ENCODE measurements at places on chromosomes 5 and 9. TPM values are rescaled to one million over a fixed set of nuclear protein-coding genes. Genes with fewer than 3 reads are reported as not detected.
A peak's percentile ranks its signal among the peaks of the same experiment; 100 is the strongest.

DNA sequence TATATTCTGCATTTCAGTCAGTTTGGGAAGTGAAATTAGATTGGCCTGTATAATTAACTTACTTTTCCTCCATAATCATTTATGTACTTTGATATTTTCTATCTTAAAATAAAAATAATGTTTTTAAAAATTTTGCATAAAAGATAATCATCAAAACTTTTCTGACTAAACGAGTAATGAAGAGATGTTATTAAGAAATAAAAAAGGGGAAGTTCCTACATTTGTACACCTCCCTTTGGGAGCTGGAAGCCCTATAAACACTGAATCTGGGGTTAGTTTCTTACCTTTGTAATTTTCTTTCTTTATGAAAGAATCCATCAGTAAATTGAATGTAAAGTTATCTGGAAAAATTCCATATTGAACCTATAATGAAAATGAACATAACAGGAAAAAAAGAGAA is 86.2 kb downstream of the MRPS27 start:
- DNase-seq, result no peak

The SMIM3 gene
- total RNA-seq, result 61.8 TPM

GRCh38 chr9:133775291-133775690 is 37.1 kb upstream of the SARDH start:
- DNase-seq, result no peak

The LIFR gene
- 38.6 TPM for total RNA-seq

DNA sequence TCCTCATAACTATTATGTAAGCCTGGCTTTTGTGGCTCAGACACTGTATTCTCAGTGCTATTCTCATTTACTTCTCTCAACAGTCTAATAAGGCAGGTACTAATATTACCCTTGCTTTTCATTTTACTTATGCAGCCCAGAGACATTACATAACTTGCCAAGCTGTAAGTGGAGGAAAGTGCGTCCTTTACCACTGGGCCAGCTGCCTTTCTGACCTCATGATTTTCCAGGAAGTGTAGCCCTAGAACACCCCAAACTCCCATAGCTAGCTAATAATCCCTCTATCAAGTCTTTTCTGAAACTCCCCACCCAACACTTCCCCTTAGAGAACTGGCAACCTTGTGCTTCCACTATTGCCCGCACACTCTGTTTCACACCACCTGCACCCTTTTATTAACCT is 192.9 kb upstream of the HMHB1 start:
- no peak for DNase-seq

The CDHR2 gene
- not detected for total RNA-seq

The PCDHB7 gene
- 0.63 TPM for total RNA-seq

The HRH2 gene
- under 0.01 TPM for total RNA-seq

GRCh38 chr9:124570942-124571666 is 63.9 kb upstream of the NR5A1 start:
- no peak for DNase-seq

The MROH2B gene
- not detected for total RNA-seq

GRCh38 chr5:143506836-143507552 is 103.5 kb upstream of the NR3C1 start:
- peak; percentile 97 for DNase-seq

GRCh38 chr9:129351058-129351641 is 173.1 kb upstream of the IER5L start:
- DNase-seq, result no peak

DNA sequence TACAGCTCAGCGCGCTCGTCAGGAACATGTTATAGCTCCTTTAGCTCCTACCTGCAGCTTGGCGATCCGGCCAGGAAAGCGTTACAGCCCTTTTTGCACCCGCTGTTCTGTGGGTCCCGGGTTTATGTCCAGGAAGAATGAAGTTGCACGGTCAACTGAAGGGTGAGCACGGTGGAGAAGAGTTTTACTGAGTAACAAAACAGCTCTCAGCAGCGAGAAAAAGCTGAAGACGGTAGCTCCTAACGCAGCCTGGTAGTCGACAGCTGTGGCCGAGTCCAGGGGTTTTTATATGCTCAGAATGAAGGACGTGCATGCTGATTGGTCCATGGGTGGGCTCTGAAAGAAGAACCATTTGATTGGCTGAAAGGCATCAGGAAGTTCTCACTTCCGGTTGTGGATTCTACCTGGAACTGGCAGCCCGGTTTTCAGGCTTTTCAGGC is 1830.1 kb upstream of the NUDT12 start:
- DNase-seq, result no peak

GRCh38 chr5:28896949-28897348 is 1858.6 kb upstream of the CDH9 start:
- DNase-seq, result no peak

The TLX3 gene
- total RNA-seq, result not detected

GRCh38 chr9:84146893-84147710 is 166.5 kb downstream of the RMI1 start:
- no peak for DNase-seq

The SARDH gene
- 0.18 TPM for total RNA-seq

DNA sequence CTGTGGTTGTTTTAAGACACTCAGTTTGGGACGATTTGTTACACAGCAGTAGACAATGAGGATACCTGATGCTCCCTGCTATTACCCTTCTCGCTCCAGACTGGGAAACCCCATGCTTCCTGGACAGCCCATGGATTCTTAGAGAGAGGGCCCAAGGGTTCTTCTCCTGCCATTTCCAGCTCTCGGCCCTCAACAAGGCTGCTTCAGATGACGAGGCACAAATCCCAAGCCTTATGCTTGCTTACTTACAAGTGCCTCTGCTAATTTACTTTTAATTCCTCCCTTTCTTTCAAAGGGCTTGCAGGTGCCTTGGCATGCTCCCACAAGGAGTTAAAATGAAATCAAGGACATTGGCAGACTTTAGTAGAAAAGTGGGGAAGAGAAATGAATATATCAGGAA is 79.4 kb downstream of the GADD45G start:
- DNase-seq, result no peak

The SLC31A1 gene
- 32.9 TPM for total RNA-seq

GRCh38 chr5:74587890-74588289 is 52.6 kb downstream of the ENC1 start:
- no peak for DNase-seq

The BAAT gene
- total RNA-seq, result not detected

GRCh38 chr5:125017796-125018195 is 271.4 kb upstream of the ZNF608 start:
- no peak for DNase-seq

DNA sequence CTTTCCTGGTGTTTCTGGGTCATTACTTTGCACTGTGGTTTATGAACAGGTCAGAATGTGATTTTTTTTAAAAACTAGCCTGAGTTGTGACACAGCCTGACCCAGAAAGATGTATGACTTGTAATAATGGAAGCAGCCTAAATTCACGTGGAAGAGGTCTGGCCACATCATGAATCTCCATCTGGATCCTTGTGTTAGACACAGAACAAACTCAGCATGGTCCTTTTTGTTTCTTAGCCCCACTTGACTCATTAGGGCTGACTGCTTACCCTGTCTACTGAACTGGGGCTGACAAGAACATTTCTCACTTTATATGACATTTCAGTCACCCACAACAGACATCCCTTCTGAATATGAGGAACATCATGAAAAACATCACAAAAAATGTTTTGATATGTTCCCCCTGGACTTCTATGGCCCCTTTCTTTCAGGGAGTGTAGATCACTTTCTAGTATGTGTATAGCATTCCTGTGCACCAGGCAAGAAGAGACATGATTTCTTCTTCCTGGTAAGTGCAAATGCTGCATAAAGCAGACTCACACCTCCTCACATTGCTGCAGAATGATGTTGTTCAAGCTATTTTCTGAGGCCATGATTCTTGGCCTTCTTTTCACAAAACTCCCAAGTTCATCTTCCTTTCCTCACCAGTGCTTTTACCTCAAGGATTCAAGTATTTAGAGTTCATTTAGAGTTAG is 52.3 kb downstream of the ZNF622 start:
- DNase-seq, result no peak

GRCh38 chr9:36163049-36163785 is 6.0 kb upstream of the CCIN start:
- DNase-seq, result peak; percentile 80

The LSM11 gene
- total RNA-seq, result 5.2 TPM

The PCDHB6 gene
- not detected for total RNA-seq

DNA sequence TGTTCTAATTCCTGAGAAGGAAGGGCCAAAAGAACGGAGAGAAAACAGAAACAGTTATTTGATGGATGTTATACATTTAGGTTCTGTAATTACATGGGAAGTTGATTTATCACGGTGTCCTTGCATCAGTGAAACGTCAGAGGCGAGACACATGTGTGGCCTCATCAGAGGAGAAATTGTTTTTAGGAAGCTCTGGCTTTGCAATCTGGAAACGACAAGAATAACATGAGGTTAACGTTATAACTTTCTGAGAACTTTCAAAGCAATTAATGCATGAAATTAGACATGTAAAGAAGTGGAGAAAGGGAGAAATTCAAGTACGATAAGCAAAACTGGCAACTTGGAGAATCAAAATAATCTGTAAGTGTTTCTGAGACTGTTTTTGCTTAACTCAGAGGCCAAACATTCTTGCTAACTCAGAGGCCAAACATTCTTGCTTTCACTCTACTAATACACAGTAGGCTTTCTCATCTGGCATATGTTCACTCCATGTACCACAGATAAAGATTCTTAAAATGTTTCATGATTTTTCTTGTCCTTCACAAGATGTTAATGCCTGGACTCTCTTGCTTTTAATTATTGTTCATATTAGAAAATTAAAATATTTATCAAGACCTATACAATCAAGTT is 933.0 kb downstream of the TLE4 start:
- DNase-seq, result no peak

The DPP7 gene
- 72.3 TPM for total RNA-seq

GRCh38 chr9:94169968-94170367 is 85.7 kb downstream of the PTPDC1 start:
- peak; percentile 46 for DNase-seq

- no peak for DNase-seq
These were observed 174.6 kb downstream of the FAM174A start for GRCh38 chr5:100709771-100710170.

The TRPM6 gene
- under 0.01 TPM for total RNA-seq

The UBQLN1 gene
- 33.2 TPM for total RNA-seq

DNA sequence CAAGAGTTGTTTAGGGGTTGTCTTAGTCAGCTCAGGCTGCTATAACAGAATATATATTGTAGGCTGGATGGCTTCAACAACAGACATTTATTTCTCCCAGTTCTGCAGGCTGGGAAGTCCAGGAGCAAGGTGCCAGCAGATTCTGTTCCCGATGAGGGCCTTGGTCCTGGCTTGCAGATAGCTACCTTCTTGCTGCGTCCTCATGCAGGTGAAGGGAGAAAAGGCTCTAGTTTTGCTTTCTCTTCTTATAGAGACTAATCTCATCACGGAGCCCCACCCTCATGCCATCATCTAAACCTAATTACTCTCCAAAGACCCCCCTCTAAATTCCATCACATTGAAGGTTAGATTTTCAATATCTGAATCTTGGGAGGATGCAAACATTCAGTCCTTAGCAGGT is 246.0 kb upstream of the ANKRD55 start:
- DNase-seq, result no peak

The C5orf58 gene
- not detected for total RNA-seq

DNA sequence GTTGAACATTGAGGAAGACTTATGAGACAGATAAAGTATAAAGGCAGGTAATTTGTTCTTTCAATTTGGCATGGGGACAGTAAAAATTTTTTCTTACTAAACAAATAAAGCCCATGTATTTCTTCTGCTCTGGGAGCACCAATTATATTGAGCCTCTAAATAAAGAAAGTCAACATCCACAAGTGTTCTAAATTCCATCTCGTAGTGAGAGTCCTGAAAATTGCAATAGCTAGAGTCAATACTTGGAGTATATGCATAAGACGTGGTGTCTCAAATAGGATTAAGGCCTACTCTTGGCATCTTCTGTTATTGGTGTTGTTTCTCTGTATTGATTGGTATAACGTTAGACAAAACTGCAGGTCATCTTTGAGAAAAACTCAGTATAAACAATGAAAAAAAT is 120.5 kb upstream of the CDKN2B start:
- no peak for DNase-seq

The PCDHA12 gene
- total RNA-seq, result 0.09 TPM

The C9orf50 gene
- total RNA-seq, result not detected

The PCDHB10 gene
- total RNA-seq, result 0.41 TPM

- no peak for DNase-seq
These were observed 217.1 kb downstream of the PIK3R1 start for GRCh38 chr5:68432682-68433081.

DNA sequence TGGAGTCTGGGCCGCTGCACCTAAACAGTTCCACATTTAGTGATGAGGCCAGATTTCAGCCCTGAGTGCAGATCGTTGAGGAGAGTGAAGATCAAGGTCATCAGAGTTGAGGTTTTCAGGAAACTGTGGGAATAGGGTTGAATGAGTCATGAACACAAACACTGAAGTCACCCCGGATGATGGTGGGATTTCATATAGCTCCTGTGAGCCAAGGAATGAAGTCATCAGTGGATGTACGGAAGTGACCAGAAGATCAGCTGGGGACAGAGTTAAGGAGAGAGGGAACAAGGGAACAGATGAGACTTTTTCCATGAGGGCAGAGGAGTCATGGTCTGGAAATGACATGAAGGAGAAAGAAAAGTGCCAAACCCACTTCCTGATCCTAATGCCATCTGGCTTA is 36.5 kb downstream of the PALM2AKAP2 start:
- DNase-seq, result peak; percentile 94

DNA sequence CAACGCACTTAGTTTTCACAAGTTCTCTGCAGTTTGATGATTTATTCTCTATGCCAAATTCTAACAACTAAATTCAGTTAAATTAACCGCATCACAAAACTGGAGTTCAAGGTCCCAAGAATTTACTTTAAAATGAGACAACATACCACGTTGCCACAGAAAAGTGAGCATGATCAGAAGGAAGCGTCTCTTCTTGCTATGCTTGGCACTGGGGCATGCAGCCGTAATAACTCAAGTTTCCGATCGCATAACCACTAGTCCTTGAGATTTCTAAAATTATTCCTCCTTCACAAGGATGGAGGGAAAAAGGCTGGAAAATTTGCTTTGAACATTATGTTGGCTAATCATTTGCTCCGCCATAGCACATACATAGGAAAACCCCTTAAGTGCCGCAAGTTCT is 13.9 kb downstream of the NFIB start:
- DNase-seq, result no peak

DNA sequence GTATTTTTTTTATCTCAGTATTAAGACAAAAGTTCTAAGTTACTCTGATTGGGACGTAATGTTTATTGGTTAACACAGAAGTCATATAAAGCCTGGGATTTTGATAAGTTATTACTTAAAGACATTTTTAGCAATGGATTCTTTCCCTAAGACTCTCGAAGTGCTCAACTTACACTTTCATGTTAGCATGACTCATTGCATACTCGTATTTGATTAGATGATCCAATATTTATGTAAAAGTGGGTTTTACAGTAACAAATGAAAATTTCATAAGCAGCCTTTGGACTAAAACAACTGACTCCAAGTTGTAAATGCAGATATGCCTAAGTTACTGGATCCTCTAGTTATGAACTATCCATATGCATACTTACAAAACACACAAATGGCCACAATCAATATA is 567.7 kb upstream of the NUDT12 start:
- DNase-seq, result no peak

GRCh38 chr9:111831371-111832108 is 36.8 kb upstream of the SHOC1 start:
- no peak for DNase-seq

GRCh38 chr9:18861609-18862544 is 171.1 kb downstream of the SAXO1 start:
- DNase-seq, result peak; percentile 88

The PCDHGA4 gene
- total RNA-seq, result 3.7 TPM

GRCh38 chr5:125093776-125094175 is 347.3 kb upstream of the ZNF608 start:
- peak; percentile 87 for DNase-seq

GRCh38 chr9:114889802-114890224 is 40.6 kb downstream of the TNFSF8 start:
- peak; percentile 34 for DNase-seq

The SPATA31E1 gene
- total RNA-seq, result not detected

The WNT8A gene
- not detected for total RNA-seq

All from fibroblast of the aortic adventitia (primary cell).